Stimulated activated CD8-positive, alpha-beta memory T cell treated with anti-CD3 and anti-CD28 coated beads, Interleukin-12 subunit alpha, Interleukin-12 subunit beta, amount 100 ng/mL, for 4 hours (primary cell): ENCODE measurements at places on chromosomes 1 and 21.

DNA sequence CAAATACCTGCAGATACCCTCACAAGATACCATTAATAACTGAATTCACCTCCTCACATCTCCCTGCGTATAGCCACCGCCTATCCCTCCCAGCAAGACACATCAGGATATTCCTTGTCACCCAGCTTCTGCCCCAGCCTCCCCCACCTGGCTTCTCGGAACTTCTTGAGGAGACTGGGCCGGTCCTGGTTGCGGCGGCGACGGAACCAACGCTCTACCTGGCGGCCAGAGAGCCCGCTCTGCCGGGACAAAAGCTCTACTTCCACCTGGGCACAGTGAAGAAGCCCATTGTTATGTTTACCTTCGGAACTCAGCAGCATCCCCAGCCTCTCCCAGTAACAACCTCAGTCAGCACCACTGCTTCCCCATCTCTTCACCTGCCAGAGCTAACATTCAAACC is 6.7 kb downstream of the CERS2 start:
- no peak for DNase-seq

GRCh38 chr21:29316029-29316742 is 17.5 kb downstream of the BACH1 start:
- DNase-seq = no peak

DNA sequence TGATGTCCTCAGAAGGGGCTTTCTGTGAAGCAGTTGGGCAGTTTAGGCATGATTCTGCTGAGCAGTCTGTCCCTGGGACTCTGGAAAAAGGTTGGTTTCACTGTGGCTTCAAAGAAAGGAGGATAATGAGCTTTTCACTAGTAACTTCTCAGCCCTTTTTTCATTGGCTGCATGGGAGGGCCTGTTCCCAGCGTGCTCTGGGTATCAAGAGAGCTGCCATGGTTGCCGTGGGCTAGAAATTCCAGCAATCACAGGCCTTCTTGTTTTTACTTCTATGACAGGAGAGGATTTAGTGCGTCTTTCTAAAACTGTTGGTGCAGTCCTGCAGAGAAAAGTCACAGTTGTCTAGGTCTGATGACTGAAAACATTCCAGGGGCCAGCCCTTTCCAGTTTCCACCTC is 7.2 kb downstream of the SZRD1 start:
- no peak for DNase-seq

DNA sequence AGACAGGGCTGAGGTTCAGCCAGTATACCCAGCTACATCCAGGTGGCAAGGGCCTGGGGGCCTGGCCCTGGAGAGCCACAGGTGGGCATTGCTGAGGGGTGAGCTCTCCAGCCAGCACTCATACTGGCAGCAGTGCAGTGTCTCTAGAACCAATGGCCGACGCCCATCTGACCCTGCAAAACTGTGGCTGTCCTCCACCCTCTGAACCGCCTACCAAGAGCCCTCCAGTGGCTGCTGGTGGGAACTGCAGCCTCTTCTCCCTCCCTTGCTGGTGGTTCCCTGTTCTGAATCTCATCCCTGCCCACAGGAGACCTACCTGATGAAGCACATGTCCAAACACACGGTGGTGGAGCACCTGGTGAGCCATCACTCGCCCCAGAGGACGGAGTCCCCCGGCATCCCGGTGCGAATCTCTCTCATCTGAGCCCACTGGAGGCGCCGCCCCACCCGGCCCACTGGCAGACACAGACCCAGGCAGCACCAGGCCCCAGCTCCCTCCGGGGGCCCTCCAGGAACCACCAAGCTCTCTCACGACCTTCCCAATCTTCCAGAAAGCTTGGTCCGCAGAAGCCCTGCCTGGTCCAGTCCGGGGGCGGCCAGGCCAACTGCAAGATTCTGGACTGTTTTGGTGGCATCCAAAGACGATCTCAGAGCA is 22.1 kb downstream of the A3GALT2 start:
- peak; percentile 17 for DNase-seq

DNA sequence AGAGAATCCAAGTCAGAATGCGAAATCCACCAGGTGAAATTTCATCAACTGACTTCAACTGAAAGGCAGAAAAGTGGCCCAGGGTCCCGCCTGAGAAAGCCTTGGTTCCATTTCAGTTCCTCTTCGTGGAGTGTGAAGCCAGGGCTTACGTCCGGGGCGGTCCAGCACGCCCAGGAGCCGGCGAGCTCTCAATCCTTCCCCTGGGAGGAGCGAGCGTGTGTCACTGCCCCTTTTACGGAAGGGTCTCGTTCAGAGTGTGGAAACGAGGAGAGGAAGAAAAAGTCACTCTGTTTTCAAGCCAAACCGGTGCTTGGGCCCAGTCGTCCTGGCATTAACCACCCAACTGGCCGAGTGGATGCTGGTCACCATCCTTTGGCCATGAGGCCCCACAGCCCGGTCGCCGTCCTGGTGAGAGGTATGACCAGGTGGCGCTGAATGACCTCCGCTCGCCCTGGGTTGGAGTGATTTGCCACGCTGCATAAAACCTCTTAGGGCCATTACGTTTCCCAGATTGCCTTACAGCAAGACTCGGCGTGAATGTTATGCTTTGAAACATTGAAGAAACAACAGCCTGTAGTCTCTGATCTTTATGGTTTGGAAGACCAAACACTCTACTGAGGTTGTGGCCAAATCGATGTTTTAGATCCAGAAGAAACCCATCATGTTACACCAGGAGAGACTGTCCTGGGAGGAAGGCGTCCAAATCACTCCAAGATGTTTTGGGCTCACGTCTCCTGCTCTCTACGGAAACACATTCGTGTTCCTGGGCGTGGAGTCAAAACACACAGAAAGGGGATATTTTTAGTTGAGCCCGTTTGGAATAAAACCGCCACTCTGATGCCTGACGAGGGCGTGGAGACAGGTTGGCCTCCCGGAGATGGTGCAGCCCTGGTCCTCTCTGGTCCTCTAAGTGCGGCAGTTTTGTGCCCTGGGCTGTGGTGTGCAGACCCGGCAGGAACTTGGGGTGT is 93.6 kb upstream of the ACTRT2 start:
- DNase-seq = no peak

- no peak for DNase-seq
Observed at GRCh38 chr1:227388214-227389168, 70.2 kb upstream of the CDC42BPA start.

DNA sequence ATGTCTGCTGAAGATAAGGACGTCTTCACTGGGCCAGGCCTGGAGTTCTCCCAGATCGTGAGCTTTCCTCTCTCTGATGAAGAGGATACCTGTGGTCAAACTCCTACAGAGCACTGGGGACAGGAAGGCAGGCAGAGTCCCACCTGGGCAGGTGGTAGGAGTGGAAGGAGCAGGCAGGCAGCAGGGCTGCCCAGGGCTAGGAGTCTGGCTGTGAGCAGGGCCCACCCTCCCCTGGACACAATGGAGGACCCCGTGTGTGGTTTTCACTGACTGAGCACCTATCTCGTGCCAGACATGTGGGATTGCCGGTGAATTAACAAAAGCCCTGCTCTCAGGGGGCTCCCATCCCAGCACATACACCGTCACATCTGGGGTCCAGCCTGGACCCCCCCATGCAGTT is 4.9 kb upstream of the SAMD11 start:
- no peak for DNase-seq

DNA sequence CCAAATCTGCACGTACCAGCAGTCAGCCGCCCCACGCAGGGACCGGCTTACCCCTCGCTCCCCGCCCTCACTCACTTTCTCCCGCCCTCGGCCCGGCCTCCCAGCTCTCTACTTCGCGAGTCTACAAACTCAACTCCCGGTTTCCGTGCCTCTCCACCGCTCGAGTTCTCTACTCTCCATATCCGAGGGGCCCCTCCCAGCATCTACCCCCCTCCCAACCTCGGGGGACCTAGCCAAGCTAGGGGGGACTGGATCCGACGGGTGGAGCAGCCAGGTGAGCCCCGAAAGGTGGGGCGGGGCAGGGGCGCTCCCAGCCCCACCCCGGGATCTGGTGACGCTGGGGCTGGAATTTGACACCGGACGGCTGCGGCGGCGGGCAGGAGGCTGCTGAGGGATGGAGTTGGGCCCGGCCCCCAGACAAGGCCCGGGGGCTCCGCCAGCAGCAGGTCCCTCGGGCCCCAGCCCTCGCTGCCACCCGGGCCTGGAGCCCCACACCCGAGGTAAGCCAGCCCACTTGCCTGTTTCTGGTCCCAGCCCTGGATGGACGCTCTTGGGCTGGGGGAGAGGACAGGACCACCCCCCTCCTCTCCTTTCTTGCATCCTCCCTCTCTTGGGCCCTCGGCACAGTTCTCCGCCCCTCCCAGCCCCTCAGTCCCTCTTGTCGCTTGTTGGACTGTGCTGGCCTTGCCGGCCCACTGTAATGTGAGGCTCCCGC is at the start of gene ARTN:
Gene ARTN, plus strand, starts transcription at position 416 of the 715 bp plus-strand sequence. CDS start 1,856 bp downstream, outside the sequence.
- no peak for DNase-seq

GRCh38 chr21:45618287-45618686 is 25.2 kb upstream of the PCBP3 start:
- DNase-seq = no peak

GRCh38 chr1:157274698-157275534 is 136.7 kb upstream of the ETV3 start:
- no peak for DNase-seq

- no peak for DNase-seq
Observed at GRCh38 chr1:232377494-232377770, 252.5 kb downstream of the SIPA1L2 start.

DNA sequence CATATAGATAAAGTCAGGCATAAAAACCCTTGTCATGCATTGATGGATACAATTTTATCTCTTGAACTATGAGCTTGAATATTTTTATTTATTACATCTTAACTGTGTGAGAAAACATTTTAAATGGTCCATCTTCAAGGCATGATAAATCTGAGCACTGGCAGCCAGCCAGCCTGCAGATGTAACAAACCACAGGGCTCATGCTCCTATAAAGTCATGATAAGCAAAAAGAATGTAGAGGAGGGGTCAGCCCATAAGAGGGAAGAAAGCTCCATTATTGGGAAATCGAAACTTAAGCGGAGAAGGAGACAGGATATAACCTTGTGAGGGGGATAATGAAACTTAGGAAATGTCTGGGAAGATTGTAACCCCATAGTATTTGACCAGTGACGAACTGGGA is 839.0 kb downstream of the LRRIQ3 start:
- no peak for DNase-seq

GRCh38 chr21:43193651-43194302 is 25.0 kb downstream of the CRYAA start:
- DNase-seq = no peak

DNA sequence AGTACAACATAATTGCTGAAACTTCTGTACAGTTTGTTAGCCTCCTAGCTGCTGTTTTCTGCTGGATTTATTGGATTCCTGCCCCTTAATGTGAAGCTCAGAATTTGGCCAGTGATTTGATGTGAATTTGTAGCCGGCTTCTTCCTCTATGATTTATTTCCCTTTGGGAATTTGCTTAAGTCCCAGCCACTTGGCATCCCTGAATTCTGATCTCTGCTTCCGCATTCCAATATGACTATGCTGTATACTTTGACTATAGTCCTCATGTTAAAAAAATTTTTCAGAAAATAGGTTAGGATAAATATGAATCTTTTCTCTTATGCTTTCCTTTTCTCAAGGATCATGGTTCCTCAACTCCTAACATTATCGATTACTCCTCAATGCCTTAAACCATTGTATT is 12.4 kb upstream of the LRIF1 start:
- no peak for DNase-seq

- no peak for DNase-seq
Observed at GRCh38 chr1:32128964-32129363, 21.1 kb downstream of the KPNA6 start.

DNA sequence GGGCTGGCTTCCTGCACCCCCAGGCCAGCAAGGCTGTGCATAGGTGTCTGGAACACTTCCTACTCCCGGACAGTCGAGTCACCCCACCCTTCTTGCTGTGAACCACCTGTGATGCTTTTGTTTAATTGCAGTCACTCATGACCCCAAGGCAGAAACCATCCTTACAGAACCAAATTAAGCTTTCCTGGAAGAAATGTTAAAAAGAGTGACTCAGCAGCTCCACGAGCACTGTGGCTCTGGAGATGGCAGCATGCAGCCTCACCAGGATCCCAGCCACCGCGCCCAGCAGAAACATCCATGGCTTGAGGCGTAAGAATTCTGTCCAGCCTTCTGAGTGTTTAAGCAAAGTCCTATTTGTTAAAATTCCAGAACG is 28.8 kb downstream of the SNAP47 start:
- DNase-seq = no peak

DNA sequence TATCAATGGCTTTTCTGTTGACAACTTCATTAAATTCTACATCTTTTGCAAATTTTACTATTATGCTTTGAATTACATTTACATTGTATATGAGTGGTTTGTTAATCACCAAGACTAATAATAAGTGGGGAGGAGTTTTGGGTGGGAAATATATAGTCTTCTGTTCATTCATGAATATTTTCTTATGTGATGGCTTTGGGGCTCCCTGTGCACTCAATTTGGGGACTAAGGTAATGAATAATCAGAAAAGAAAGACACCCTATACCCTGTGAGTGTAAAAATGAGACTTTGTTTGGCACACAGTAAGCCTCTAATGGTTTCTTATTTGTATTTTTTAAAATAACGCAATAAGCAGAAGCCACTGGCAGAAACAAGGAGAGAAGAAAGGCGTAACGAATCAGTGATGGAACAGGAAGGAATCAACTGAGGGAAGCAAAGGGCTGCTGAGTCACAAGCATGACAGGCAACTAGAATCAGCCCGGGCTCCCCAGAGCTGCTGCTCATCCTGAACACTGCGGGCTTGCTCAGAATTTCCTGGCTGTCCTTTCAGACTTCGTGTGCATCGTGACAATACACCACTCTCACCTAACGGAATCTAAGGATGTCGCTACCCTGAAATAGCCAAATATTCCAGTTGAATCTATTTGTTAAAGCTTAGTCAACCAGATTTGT is 20.8 kb upstream of the RGS2 start:
- no peak for DNase-seq

DNA sequence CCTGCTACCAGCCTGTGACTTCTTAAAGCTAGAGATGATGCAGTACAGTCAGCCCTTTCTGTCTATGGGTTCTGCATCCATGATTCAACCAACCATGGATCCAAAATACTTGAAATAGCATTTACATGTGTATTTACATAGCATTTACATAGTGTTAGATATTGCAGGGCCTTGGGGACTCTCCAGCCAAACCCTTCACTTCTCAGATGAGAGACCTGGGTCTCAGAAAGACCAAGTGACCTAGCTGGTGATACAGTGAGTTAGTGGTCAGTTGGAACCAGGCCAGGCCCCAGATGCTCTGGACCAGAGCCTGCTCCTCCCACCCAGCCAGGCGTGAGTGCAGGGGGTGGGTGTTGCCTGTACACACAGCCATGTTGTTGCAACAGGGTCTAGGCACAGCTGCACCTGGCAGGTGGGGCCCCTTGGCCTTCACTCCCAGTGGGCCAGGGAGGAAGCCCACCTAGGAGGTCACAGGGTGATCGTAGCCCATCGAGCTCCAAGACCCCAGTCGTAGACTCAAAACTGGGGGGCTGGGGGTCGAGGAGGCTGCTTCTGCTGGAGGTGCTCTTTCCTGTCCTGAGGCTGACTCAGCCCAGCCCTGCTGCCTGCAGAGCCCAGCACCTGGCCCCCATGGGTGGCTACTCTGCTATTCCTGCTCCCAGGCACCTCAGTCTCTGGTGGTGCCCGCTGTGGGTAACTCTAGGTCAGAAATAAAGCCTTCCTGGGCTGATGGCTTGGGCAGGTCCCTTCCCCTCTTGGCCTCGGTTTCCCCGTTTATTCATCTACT is 7.7 kb downstream of the TMEM61 start:
- DNase-seq = no peak
